Cardiac fibroblast (primary cell): ENCODE measurements at places on chromosomes 13 and 19.

- peak; percentile 31 for DNase-seq
Measured at GRCh38 chr13:99657848-99658260, 156.6 kb downstream of the TM9SF2 start.

DNA sequence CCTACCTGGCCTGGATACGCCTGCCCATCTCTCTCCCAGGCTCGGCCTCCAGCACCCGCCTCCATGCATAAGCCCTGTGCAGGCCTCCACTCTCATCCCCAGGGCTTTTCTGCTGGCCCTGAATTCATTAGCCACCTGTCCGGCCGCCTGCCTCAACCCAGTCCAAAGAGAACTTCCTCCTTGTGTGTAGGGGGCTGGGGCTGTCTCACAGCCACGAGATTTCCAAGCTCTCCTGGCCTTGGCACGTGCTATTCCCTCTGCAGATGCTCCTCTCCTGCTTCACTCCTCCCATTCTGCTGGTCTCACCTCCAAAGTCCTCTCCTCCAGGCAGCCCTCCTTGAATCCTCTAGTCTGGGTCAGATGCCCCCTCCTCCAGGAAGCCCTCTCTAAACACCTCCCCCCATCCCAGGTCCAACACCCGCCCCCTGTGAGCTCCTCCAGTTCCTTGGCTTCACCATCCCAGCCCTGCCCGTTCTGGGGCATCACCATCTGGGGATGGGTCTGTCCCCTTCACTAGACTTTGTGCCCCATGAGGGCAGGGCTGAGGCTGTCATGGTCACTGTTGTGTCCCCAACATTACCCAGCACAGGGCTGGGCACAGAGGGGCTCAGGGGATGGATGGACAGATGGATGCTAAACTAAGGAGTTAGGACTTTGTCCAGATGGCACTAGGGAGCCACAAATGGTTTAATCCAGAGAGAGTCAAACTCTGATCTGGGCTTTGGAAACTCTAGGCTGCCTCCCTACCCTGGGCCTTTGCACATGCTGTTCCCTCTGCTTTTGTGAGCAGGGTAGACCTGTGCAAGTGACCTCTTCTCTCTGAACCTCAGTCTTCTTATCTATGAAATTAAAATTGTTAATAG lies 14.8 kb downstream of the MEIS3 start:
- no peak for DNase-seq

DNA sequence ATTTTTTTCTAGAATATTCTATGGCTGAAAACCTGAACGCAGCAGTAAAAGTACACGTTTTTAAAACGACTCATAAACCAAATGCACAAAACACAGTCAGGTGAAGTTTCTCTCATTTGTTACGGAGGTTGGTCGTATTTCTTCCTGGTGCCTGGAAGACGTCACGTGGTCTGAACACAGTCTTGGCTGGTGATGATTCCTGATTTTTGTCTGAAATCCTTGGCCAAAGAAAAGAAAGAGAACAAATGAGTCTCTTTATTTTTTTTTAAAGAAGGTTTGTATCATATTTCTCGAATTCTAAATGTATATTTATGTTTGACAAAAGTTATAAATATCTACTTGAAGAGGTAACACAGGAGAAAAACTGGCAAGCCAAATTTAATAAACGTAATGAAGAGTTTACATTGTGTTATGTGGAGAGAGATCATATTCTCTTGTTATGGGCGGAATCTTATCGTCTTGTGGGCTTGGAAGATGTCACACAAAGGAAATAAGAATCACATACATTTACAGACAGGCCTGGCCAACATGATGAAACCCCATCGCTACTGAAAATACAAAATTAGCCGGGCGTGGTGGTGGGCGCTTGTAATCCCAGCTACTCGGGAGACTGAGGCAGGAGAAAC lies 10.0 kb upstream of the PNMA8A start:
- peak; percentile 21 for DNase-seq

GRCh38 chr13:50831512-50831911 lies 12.0 kb downstream of the DLEU7 start:
- no peak for DNase-seq

GRCh38 chr13:94359875-94360274 lies 119.6 kb downstream of the DCT start:
- DNase-seq = no peak
